ENCODE measurements at places on chromosomes 2 and 18.

DNA sequence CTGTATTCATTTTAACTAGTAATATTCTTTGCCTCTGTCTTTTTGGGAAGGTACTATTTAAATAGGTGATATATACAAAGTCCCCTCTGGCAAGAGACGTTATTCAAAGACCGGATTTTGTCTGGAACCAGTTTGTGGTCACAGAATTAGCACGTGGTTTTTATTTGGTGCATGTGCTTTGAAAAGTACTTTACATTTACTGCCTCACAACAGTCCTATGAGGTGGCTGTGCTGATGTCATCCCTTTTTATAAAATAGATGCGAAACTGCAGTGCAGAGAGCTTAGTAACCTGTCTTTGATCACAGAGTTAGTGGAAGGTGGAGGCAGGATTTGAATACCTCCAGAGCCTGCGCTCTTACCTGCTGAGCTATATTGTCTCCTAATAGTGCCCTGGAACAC, 4.0 kb downstream of the LPIN1 start:
- no peak for DNase-seq

DNA sequence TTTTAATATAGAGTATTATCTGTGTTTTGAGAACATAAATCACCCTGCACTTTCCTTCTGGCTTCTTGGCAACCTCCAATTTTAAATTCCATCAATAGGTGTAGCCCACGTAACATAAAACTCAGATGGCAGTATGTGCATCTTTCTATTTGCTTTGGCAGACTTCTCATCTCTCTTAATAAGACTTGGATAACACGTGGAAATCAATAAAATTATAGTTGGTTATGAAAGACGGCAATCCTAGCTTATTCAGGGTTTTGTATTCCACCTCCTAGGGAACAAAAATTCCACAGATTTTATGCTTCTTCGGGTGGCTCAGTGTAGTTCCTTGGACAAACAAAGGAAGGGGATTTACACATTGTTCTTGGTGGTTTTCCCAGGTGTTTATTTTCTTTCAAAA, 299.3 kb downstream of the RND3 start:
- DNase-seq, result no peak

GRCh38 chr2:15687720-15688119, 96.1 kb downstream of the DDX1 start:
- DNase-seq, result no peak

GRCh38 chr18:26802330-26803200, 62.9 kb downstream of the AQP4 start:
- no peak for DNase-seq

DNA sequence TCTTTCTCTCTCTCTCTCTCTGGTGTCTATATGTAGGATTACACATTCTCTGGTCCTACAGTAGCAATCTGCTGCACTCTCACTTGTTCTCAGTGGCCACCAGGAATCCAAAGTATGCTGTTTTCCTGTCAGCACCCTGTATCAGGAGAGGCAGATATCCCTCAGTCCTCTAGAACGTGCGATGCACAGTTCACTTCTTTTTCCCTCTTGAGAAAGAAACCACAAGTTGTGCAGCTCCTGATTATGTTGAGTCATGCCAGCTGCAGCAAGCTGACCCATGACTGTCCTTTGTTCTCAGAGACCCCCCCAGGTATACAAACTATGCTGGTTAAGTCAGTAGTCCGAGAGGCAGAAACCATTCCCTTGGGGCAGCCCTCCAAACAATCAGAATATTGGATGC, 54.6 kb downstream of the LANCL1 start:
- DNase-seq, result no peak
